IPS DF 6.9 (cell line): ENCODE measurements at places on chromosomes 12 and 14.
A peak's percentile ranks its signal among the peaks of the same experiment; 100 is the strongest.

- DNase-seq = peak; percentile 43
Measured at GRCh38 chr12:63668028-63668799, at the start of gene DPY19L2. Gene DPY19L2, minus strand, starts transcription at chr12:63668493. Its CDS starts 100 bp downstream, at chr12:63668393.

DNA sequence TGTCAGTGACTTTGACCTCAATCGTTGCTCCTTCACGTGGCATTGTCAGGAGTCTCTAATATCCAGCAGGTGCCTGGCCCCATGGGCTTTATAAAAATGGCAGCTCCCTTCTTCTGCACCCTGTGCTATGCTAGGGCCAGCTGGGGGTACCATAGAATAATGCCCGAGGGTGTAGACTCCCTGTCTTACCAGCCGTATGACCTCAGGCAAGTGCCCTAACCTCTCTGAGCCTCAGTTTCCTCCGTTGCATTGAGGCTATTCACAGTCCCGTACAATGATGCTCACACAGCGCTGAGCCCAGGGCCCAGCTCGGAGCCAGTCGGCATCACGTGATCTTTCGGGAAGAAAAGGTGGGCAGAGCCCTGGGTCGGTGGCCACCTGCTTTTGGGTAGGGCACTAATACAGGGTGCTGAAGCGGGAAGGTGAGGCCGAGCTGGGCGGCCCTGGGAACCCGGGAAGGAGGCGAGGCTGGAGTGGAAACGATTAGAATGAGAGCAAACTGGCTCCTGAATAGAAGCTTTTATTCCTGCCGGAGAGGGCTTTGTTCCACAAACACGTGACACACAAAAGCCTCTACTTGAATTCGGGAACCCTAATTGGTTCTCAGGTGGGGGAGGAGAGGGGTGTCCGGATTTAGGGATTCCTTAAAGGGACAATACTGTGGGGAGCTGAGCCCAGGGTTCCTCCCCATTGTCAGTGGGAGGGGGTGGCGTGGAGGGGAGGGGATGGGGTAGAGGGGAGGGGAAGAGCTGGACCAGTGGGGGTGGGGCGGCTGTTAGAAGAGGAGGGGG is 19.9 kb upstream of the MSI1 start:
- DNase-seq = peak; percentile 80

GRCh38 chr14:76531821-76532318 is 155.9 kb downstream of the ESRRB start:
- no peak for DNase-seq

DNA sequence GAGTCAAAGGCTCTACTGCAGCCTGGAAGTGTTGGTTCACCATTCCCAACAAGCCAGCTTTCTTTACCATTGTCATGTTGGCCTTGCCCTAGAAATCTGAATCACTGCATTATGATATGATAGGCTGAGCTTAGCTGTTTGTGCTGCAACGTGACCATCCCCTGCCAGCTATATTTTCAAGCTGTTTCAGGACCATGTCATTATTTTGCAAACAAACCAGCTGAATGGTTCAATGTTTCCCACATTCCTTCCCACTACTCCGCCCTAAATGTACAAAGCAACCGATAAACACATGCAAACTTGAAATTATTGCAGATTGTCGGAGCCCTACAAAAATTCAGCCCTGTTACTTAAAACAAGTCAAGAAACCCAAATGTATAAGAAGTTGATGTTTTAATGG is 136.1 kb downstream of the KICS2 start:
- no peak for DNase-seq

DNA sequence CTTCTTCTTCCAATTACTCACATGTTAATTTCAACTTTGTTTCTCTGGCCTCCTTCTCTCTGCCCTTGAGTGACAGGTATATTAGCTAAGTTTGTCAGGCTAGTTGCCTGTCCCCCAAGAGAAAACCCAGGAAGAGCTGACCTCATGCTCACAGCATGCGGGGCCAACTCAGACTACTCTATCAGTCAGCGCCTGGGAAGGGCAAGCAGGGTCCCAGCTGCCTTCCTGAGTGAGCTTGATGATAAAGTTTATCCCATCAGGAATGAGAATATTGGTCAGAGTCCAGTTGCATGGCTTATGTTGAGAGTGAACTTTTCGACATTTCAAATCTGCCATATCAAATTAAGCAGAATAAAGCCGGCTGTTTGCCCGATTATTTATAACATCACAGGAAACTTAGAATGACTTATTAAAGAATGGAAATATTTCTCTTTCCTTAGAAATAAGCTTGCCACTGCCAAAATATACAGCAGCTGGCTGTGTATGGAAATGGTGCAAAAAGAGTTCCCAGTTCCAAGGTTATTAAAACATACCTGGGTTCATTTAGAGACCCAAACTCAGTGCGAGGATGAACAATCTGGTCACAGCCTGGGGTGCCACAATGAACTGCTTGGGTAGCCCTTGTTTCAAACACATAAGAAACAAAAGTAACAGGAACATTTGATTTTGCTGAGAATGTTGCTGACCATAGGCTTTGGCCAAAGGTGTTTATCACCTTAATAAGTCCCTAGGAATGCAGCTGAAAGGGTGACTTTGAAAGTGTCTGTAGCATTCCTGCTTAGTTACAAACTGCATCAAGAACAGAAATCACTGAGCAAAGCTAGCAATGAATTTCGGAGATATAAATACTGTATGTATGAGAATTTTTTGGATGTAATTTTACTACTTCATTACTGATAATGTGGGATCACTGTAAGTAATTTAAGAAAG is 1553.8 kb upstream of the FLRT2 start:
- DNase-seq = no peak

DNA sequence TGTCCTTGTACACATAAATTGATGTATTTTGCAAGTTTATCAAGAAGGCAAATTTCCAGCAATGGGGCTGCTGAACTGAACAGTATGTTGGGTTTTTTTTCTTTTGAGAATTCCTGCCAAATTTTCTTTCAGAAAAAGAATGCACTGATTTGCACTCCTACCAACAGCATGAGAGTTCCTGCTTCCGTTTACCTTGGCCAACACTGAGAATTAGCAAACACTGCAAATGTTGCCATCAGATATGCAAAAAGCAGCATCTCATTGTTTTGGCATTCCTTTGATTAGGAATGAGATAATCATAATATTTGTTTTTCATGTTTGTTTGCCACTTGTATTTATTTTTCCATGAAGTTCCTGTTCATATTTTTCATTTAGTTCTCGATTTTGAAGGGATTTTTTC is 82.4 kb downstream of the RTN1 start:
- no peak for DNase-seq

GRCh38 chr12:107597695-107598410 is 87.7 kb upstream of the PWP1 start:
- DNase-seq = no peak
